Esophagus squamous epithelium (tissue), 5 donors: ENCODE measurements at places on chromosomes 7 and 10.

DNA sequence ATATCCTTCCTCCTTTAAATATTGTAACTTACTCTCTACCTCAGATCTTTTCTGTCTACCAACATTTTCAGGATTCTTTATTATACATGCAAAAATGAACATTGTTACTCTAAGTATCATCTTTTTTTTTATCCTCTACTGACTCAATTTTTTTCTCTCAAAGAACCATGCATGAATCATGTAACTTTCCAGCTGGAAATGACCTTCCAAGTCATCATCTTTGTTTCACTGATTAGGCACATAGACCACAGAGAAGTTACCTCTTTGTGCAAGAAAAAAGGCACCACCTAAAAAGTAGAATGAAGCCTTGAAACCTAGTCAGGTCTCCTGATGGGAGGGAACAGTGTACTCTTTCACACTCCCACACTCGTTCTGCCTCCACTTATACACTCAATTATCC is 234.9 kb downstream of the HGF start:
- DNase-seq, result no peak

DNA sequence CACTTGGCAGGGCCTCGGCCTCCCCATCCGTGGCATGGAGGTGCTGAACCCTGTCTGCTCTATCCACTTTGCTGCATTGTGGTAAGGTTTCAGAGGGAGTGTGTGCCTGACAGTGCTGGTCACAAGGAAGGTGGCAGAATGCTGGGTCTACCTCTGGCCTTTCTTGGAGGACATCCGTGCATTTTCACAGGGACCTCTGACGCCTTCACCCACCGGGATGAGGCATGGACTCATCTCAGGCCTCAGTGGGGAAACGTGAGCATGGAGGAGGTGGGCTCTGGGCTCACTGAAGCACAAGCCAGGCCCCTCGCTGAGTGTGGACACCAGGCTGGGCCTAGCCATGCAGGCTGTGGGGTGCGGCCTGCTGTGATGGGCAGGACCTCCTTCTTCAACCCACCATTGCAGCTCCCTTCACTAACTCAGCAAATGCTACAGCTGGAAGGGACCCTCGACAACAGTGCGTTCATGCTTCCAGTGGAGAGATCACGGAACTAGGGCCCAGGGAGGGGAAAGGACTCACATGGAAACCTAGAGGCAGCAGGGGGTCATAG is 8.6 kb downstream of the TBATA start:
- no peak for DNase-seq

DNA sequence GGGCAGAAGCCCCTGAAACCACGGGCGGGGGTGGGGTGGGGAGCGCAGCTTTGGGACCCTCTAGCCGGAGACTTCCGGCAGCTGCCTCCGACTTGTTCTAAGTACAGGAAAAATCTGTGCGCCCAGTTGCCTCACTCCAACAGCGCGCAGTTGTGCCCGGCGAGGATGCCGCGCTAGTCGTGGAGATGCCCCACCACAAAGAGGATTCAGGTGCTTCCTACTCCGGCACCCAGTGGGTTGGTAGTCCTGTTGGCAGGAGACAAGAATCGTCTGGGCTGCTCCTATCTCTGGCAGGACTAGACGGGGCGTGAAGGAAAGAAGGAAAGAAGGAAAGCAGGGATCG is 465 bp upstream of the NPY start:
- DNase-seq, result no peak

DNA sequence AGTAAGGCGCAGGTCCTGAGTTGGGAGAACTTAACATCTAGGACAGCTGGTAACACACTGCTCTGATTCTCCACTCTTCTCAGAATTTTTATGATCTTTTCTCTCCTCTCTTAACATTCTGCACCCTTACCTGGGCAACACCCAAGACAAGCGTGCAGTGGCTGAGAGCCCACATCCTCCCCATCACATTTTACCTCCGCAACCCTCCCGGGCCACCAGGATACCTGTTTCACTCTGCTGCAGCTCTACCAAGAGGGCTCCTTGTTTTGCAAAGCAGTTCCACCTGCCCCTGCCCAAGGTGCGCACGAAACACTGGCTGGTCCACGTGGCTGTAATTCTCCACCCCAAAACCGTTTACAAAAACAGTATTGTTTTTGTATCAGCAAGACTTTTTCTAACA is 81.5 kb downstream of the ITIH5 start:
- DNase-seq, result no peak

- DNase-seq, result peak; percentile 27
Measured at GRCh38 chr10:14751014-14751896, 23.4 kb downstream of the FAM107B start.

DNA sequence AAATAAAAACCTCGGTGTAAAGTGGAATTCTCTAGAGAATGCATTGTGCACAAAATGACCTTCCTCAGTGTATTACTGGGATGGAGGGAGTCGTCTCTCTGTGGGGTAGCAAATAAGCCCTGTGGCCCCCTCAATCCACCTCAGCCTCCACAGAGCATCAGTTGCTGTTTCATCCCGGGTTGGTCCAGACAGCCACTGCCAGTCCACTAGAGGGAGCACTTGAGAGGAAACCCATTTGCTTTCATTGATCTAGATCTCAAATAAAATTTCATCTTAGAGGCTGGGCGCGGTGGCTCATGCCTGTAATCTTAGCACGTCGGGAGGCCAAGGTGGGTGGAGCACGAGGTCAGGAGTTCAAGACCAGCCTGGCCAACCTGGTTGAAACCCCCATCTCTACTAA is 1128.7 kb downstream of the CNTNAP2 start:
- no peak for DNase-seq

DNA sequence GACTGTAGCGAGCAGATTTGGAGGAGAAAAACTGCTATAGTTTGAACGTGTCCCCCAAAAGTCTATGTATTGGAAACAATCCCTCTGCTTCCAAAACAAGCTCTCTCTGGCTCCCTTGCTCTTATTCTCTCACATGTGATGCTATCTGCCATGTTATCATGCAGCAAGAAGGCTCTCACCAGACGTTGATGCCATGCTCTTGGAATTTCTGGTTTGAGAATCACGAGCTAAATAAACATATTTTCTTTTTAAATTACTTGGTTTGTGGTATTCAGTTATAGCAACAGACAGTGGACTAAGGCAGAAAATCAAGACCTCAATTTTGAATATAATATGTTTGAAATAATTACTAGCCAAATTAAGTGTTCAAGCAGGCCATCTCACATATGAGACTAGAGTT is 17.5 kb upstream of the GNAT3 start:
- no peak for DNase-seq

DNA sequence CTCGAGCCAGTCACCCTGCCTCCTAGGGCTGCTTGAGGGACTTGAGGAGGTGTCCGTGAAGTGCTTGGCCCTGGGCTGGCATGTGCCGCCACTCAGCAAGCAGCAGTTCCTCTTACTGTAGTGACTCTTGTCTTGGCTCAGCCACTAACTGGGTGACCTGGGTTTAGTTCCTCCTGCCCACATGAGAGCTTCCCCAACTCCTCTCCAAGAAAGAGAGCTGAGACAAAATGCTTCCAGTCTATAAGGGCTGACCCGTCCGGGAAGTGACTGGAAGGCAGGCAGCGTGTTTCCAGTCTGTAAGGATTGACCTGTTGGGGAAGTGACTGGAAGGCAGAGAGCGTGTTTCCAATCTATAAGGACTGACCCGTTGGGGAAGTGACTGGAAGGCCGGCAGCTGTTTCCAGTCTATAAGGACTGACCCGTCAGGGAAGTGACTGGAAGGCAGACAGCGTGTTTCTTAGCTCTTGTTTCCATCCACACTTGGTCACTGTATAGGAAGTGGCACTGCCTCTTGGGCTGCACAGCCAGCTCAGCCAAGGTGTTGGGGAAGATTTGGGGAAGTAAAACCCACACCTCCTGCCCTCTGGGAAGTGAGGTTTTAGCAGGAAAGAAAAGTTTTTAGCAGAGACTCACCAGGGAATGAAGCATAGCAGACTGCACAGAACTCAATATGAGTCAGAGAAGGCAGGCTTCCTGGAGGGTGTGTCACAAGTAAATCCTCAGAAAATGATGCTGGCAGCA is 53.3 kb upstream of the PPIF start:
- no peak for DNase-seq

- no peak for DNase-seq
Measured at GRCh38 chr10:102645388-102645740, 1.1 kb downstream of the TRIM8 start.

GRCh38 chr10:16195178-16195769 is 241.5 kb upstream of the PTER start:
- no peak for DNase-seq

DNA sequence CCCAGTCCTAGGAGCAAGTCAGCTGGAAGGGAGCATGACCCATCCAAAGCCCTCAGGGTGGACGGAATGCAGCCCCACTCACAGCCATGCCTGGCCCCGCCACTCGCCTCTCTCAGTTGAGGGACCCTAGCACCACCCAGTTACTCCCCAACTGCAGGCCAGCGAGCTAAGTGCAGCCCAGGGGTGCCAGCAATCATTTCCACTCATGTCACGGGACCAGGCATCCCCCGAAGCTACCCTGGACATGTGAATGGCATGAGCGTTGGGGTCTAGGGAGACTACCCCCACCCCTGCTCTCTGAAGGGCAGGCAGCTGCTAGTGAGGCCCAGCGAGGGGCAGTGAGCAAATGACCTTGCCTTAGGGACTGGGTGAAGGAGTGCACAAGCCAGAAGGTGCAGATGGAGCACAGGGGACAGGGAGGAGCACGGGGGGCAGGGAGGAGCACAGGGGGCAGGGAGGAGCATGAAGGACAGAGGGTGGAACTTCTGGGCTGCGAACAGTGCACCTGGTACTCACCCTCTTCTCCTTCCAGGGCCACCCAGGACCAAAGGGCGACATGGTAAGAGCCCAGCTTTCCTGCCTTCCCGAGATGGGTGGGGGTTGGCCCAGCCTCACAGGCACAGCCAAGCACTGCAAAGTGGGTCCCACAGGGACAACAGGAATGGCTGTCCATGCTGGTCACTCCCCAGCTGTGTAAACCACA is 87.3 kb downstream of the COL13A1 start:
- no peak for DNase-seq

DNA sequence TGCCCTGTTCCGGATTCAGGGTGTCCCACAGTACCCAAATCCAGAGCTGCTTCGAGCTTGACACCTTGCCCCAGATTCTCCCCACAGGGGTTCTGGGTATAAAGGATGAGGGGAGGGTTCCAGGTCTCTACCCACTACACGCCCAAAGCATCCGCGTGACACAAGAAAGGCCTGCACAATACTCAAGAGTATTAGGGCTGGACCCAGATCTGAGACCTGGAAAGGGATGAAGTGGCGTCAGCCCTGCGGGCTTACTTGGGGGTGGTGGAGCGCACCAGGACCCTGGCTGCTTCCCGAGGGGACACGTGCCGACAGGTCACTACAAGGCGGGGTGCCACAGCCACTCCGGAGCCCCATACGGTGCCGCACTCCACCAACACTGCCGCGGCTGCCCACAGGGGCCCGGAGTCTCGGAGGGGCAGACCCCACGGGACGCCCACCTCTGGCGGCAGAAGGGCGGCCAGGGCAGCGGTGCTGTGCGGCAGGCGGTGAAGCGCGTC is 1.3 kb downstream of the TYSND1 start:
- DNase-seq, result no peak

DNA sequence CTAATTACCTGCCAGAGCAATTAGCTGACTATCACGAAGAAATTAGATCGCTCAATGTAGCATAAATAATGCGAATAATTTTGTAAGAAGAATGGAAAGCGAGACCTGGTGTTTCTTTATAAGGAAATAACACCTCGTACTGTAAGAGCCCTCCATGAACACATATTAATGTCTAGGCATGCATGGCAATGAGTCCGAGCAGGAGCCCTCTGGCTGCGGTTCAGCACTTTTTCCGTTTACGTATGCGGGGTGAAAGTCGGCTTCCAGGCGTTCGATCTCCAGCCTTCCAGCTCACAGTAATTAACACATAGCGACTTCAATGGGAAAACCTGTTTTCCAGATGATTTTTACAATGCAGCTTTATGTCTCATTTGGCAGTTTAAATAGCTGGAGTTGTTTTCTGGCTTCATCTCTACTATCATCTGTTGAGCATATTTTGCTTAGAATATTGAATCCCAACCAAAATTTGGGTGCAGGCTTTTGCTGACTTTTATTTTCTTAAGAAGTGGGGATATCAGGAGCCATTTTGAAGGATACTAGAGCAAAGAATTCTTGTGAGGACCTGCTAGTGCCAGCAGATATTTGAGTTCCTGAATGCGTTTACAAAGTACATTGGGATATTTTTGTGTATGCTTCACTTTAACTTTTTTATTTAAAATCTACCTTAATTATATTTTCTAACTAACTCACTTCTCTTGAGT is 7.2 kb upstream of the SP8 start:
- no peak for DNase-seq

GRCh38 chr10:78327778-78328591 is 294.3 kb downstream of the RPS24 start:
- DNase-seq, result no peak

- DNase-seq, result no peak
Measured at GRCh38 chr10:3528271-3528670, 256.7 kb downstream of the KLF6 start.

DNA sequence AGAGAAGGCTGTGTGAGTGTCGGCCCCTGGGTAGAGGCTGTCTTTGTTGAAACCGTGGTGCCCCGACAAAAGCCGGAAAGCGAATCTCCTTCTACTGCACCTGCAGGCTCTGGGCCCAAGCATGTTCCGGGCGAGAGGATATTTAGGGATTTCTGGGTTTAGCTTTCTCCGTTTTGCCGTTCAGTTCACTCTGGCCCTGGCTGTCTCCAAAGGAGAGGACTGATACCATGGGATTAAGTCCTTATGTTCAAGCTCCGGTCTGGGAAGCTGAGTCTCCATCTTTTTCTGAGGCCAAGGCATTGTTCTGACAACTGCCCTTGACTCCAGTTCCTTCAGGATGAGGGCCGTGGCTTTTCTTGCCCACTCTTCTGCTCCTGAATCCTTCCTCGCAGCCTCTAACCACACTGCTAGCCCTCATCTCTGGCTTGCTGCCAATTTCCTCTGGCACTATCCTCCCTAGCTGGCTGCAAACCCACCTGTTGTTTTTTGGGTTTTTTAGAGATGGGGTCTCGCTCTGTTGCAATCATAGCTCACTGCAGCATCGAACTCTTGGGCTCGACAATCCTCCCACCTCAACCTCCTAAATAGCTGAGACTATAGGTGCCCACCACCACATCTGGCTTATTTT is 206.8 kb downstream of the SKIDA1 start:
- DNase-seq, result no peak

GRCh38 chr10:110420401-110421193 is 77.1 kb upstream of the DUSP5 start:
- no peak for DNase-seq
